Myocyte (in vitro differentiated cells): ENCODE measurements at places on chromosomes 7 and 10.

DNA sequence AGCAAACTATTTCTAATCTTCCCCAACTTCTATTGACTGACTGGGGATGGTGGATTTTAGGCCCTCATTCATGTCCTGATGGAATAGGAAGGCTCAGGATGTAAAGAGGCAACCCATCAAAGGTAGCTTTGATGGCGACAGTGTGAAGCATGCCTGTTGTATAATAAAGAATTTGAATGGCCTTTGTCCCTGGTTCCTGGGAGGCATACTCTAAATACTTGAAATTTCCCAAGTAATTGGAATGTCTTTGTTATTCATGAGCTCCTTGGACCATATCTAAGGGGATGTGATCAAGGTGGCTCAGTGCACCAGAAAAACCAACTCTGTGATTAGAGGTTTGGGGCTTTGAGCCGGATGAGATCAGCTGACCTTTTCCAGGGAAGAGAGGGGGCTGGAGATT is 264.5 kb upstream of the NEBL start:
- no peak for DNase-seq

- no peak for DNase-seq
Measured at GRCh38 chr7:108071551-108071950, 58.6 kb downstream of the LAMB4 start.

GRCh38 chr7:50166997-50167965 is 74.2 kb upstream of the ZPBP start:
- no peak for DNase-seq

DNA sequence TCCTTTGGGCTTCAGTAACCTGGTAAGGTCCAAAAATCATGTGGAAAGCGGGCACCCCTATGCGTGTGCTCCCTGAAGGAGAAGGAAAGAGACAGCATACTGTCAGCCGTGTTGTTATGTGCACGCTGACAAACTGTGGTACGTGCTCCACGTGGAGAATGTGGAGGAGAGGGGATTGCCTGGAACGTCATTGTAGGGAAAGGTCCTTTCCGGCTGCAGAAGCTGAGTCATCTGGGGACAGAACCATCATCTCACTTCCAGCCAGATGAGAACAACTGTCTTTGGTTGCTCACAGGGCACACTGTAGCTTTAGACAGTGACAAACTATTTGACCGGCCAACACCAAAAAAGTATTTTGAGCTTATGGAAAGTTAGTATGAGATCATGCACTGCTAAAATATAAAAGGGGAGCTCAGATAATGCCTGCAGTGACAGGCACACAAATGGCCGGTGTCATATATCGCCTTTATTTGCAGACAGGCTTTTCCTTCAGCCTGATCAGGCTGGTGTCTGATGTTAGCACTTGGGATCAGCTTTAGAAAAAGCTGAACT is 38.8 kb upstream of the GRB10 start:
- DNase-seq = peak; percentile 96

DNA sequence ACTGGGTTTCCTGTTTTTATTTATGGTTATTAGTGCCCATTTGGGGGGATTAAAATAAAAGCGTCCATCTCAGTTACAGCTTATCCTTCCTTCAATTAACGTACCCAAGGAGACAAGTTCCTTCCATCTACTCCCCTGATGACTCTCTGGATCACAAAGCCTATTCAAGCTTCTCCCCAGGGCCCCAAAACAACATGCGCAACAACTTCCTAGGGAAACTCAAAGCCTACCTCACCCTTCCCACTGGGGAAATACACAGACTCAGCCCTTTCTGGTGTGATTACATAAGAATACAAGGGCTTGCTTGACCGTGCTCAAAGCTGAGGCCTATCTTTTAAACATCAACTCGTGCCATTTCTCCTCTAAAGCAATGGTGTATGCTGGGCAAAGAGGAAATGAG is 112.4 kb downstream of the CDK6 start:
- no peak for DNase-seq

- DNase-seq = no peak
Measured at GRCh38 chr10:59864141-59864962, 42.0 kb downstream of the CCDC6 start.

DNA sequence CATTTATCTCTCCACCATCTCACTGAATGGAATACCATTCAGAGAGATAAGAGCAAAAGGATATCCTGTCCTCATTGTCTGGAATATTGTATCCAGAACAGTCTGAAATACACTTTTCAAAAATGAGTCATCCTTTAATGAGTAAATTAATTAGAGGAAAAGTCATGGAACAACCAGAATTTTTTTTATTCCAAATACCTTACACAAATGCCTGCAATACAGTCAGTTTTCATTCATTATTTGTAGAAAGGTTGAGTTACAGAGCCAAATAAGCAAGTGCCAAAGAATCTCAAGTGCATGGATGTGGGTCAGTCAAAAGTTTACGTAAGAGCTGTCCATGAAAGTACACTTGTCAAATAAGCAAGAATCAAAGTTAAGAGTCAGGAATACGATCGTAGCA is 482.6 kb downstream of the IPMK start:
- DNase-seq = no peak
